ENCODE measurements at places on chromosomes 3 and 15. TPM values are rescaled to one million over a fixed set of nuclear protein-coding genes. Genes with fewer than 3 reads are reported as not detected.
A peak's percentile ranks its signal among the peaks of the same experiment; 100 is the strongest.

GRCh38 chr3:41434781-41435180, 235.5 kb downstream of the CTNNB1 start:
- H3K4me3 ChIP-seq, result no peak overlapping the region
- no peaks in the 10 kb centered on the region for H3K4me1 ChIP-seq
- DNase-seq, result no peak
- no peaks in the 10 kb centered on the region for H3K27me3 ChIP-seq

- H3K4me3 ChIP-seq, result no peak overlapping the region
- no peaks in the 10 kb centered on the region for H3K36me3 ChIP-seq
- H3K27ac ChIP-seq, result no peak overlapping the region
- H3K27me3 ChIP-seq, result no peaks in the 10 kb centered on the region
Measured at GRCh38 chr3:194129581-194130133, 6.3 kb upstream of the HES1 start.

- H3K36me3 ChIP-seq, result no peaks in the 10 kb centered on the region
- H3K4me1 ChIP-seq, result peaks cover 28% of the 10 kb centered on the region
- H3K27ac ChIP-seq, result no peak overlapping the region
- no peak overlapping the region for H3K4me3 ChIP-seq
- H3K27me3 ChIP-seq, result no peaks in the 10 kb centered on the region
Measured at GRCh38 chr3:23324745-23325144, 121.6 kb downstream of the UBE2E2 start.

The MESP1 gene
- 6.4 TPM for total RNA-seq

GRCh38 chr3:159763011-159763601, 225.5 kb upstream of the IL12A start:
- H3K27me3 ChIP-seq, result peaks cover 5% of the 10 kb centered on the region
- peak overlapping the region; percentile 76 for H3K4me3 ChIP-seq
- peak; percentile 26 for DNase-seq
- H3K27ac ChIP-seq, result peak overlapping the region; percentile 85

DNA sequence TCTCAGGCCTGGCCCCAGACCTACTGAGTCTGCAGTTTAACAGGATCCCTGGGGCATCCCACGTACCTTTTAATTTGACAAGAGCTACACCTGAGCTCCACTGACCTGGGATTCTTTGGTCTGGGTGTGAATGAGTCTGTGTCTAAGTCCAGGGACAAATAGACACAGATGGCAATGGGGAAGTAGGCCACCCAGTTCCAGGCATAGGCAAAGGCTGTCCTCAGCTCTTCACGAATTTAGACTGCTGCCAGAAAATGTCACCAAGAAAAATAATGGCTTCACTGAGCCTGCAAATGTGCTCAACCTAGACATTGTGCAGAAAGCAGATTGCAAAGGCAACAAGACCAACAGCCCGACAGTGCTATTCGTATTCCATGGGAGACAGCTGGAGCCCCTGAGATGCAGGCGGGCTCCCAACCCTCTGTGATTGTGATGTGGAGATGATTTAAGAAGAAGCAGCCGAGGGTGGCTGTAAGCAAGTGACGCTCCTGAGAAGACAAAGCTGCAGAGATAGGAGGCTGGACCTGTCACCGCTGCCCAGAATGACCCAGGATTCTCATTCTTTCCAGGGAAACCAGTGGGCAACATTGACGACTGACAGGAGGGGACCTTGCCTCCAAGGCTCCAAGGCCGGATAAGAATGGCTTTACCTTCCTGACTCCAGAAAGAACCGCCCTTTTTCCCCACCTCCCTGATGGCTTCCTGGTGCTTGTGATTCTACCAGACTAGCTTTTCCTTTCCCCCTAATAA, 39.8 kb upstream of the IREB2 start:
- H3K36me3 ChIP-seq, result no peaks in the 10 kb centered on the region
- no peak for DNase-seq
- no peaks in the 10 kb centered on the region for H3K27me3 ChIP-seq
- H3K4me3 ChIP-seq, result no peak overlapping the region
- H3K27ac ChIP-seq, result no peak overlapping the region
- no peaks in the 10 kb centered on the region for H3K4me1 ChIP-seq

- no peaks in the 10 kb centered on the region for H3K27me3 ChIP-seq
- H3K36me3 ChIP-seq, result peaks cover under 1% of the 10 kb centered on the region
- H3K4me1 ChIP-seq, result peaks cover 7% of the 10 kb centered on the region
Measured at GRCh38 chr15:82995938-82996337, 9.9 kb downstream of the RAMAC start.

The SERPINI2 gene
- total RNA-seq, result not detected

DNA sequence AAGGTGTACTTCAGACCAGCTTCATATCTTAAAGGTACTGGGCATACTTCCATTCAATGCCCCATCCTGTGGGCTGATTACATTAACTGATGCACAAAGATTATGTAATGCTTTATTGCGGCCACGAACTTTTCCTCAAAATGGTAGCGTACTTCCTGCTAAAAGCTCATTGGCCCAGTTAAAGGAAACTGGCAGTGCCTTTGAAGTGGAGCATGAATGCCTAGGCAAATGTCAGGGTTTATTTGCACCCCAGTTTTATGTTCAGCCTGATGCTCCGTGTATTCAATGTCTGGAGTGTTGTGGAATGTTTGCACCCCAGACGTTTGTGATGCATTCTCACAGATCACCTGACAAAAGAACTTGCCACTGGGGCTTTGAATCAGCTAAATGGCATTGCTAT, 3.4 kb downstream of the SKIL start:
- H3K27me3 ChIP-seq, result no peaks in the 10 kb centered on the region
- no peak overlapping the region for H3K4me3 ChIP-seq
- H3K36me3 ChIP-seq, result peaks cover 4% of the 10 kb centered on the region
- DNase-seq, result no peak
- peak overlapping the region; percentile 26 for H3K27ac ChIP-seq

The SPINK8 gene
- total RNA-seq, result not detected

DNA sequence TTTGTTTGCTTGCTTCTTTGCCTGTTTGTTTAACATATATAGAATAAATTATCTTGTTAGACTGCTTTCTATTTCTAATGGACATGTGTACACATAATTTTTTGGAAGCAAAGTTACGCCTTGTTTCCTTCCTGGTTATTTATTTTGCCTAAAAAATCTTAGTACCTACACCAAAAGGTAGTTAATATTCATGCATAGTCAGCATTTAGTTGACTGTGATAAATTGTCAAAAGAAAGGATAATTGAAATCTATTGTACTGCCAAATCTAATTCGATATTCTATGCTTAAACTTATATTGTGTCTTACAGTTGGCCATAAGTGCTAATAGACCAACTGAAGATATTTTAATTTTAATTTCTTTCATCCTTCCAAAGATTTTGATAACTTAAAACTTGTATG, 233.9 kb upstream of the ARL6 start:
- no peak overlapping the region for H3K4me3 ChIP-seq
- DNase-seq, result no peak
- no peaks in the 10 kb centered on the region for H3K27me3 ChIP-seq
- no peaks in the 10 kb centered on the region for H3K4me1 ChIP-seq
- H3K27ac ChIP-seq, result no peak overlapping the region
- H3K36me3 ChIP-seq, result no peaks in the 10 kb centered on the region

- H3K36me3 ChIP-seq, result no peaks in the 10 kb centered on the region
- no peak overlapping the region for H3K4me3 ChIP-seq
- no peak overlapping the region for H3K27ac ChIP-seq
- no peaks in the 10 kb centered on the region for H3K27me3 ChIP-seq
- H3K4me1 ChIP-seq, result no peaks in the 10 kb centered on the region
Measured at GRCh38 chr3:76585794-76586392, 454.0 kb upstream of the ROBO2 start.

GRCh38 chr15:67955252-67955651, 98.9 kb upstream of the PIAS1 start:
- H3K27ac ChIP-seq, result peak overlapping the region; percentile 53
- H3K36me3 ChIP-seq, result no peaks in the 10 kb centered on the region
- H3K4me3 ChIP-seq, result no peak overlapping the region
- no peaks in the 10 kb centered on the region for H3K27me3 ChIP-seq

DNA sequence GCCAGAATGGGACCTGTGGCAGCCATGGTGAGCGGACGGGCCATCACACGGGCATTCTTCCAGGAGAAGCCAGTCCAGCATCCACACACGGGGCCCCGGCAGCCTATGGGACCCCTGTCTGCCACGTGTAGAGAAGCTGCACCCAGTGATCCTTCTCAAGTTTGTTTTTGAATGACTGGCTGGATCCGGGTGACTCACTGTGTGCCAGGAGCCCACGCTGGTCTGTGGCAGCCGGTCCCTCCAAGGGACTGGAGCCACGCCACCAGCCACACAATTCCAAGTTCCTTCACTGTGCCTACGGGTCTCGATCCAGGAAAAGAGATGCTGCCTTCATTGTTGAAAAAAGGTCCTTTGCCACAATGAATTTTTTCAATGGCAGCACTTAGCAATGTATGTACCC, 58.1 kb downstream of the ATP10A start:
- H3K27ac ChIP-seq, result no peak overlapping the region
- H3K4me1 ChIP-seq, result no peaks in the 10 kb centered on the region
- no peaks in the 10 kb centered on the region for H3K36me3 ChIP-seq
- H3K27me3 ChIP-seq, result no peaks in the 10 kb centered on the region

The LRRC31 gene
- total RNA-seq, result 0.42 TPM

GRCh38 chr3:127485396-127486170, 105.0 kb downstream of the TPRA1 start:
- H3K36me3 ChIP-seq, result no peaks in the 10 kb centered on the region
- H3K4me3 ChIP-seq, result no peak overlapping the region
- H3K4me1 ChIP-seq, result no peaks in the 10 kb centered on the region
- H3K27me3 ChIP-seq, result no peaks in the 10 kb centered on the region

DNA sequence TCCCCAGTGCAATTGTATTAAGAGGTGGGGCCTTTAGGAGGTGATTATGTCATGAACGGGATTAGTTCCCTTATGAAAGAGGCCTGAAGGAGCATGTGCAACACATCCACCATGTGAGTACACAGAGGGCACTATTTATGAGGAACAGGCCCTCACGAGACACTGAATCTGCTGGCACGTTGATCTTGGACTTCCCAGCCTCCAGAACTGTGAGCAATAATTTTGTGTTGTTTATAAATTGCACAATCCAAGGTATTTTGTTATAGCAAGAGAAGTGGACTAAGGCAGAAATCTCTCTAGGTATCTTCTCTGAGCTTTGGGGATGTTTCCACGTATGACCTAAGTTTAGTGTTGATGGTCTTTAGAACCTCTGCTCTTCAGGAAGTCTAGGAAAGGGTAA, 149.3 kb upstream of the CBLB start:
- H3K27ac ChIP-seq, result no peak overlapping the region
- no peak overlapping the region for H3K4me3 ChIP-seq
- no peaks in the 10 kb centered on the region for H3K27me3 ChIP-seq
- no peaks in the 10 kb centered on the region for H3K4me1 ChIP-seq
- H3K36me3 ChIP-seq, result no peaks in the 10 kb centered on the region

DNA sequence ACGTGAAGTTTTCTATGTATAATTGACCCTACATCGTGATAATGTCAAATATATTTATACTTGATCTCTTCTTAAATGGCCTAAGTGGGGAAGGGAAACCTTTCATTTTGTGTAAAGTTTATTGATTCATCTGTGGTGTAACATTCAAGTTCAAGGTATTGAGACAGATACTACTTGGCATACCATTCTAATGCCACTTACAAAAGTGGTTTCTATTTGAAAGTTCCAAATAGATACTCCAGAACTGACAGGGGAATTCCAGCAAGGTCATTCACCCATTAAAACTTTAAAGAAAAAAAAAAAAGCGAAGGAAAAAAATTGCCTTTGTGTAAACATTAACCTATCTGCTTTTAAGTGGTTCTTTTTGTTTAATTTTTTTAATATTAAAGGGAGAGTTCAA, 45.3 kb upstream of the MAP3K13 start:
- H3K27ac ChIP-seq, result no peak overlapping the region
- no peaks in the 10 kb centered on the region for H3K36me3 ChIP-seq
- no peak overlapping the region for H3K4me3 ChIP-seq
- no peaks in the 10 kb centered on the region for H3K4me1 ChIP-seq
- H3K27me3 ChIP-seq, result no peaks in the 10 kb centered on the region

- no peak for DNase-seq
- H3K4me3 ChIP-seq, result no peak overlapping the region
- no peaks in the 10 kb centered on the region for H3K4me1 ChIP-seq
- H3K27me3 ChIP-seq, result no peaks in the 10 kb centered on the region
- no peak overlapping the region for H3K27ac ChIP-seq
- H3K36me3 ChIP-seq, result peaks cover 8% of the 10 kb centered on the region
Measured at GRCh38 chr15:64134345-64134829, 17.1 kb upstream of the SNX22 start.

The LRRC15 gene
- total RNA-seq, result not detected

GRCh38 chr3:177224414-177224813, 27.1 kb upstream of the TBL1XR1 start:
- H3K27me3 ChIP-seq, result no peaks in the 10 kb centered on the region
- H3K27ac ChIP-seq, result no peak overlapping the region
- DNase-seq, result no peak

DNA sequence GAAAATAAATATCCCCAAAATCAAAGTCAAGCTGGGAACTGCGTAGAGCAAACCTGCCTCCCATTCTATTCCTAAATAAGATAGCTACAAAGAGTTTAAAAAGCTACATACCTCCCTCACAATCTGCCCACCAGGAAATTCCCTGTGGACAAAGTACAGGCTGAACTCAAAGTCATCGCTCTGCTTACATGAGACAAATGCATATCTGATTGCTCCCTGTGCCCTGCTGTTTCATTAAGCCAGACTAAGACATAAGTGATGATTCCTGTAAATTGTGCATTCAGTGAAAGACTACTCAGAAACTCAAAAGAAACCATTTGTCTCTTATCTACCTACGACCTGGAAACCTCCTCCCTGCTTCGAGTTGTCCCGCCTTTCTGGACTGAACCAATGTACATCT, 28.5 kb upstream of the EIF4A2 start:
- no peaks in the 10 kb centered on the region for H3K36me3 ChIP-seq
- no peak overlapping the region for H3K27ac ChIP-seq
- peaks cover 8% of the 10 kb centered on the region for H3K27me3 ChIP-seq
- no peaks in the 10 kb centered on the region for H3K4me1 ChIP-seq
- no peak for DNase-seq

The CYP19A1 gene
- total RNA-seq, result not detected

DNA sequence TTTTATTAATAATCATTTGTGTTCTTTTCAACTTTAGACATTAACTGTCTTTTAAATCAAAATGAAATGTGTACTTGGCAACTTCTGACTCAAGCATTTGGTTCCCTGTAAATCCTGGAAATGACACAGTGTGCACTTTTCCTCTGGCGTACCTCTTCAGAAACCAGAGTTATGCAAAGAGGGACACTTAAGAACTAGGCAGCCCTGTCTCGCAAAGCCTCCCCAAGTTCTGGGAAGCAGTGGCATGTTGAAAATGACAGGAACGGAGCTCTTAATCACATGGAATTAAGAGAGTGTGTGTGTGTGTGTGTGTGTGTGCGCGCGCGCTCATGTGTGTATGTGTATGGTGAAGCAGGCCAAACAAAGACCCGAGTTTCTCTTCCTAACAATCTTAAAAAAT, 707.4 kb downstream of the MECOM start:
- DNase-seq, result no peak
- no peak overlapping the region for H3K4me3 ChIP-seq
- H3K4me1 ChIP-seq, result no peaks in the 10 kb centered on the region
- no peak overlapping the region for H3K27ac ChIP-seq

The GRK7 gene
- total RNA-seq, result not detected
